Stimulated activated CD4-positive, alpha-beta T cell treated with anti-CD3 and anti-CD28 coated beads, Interleukin-4, amount 100 ng/mL, for 48 hours (primary cell): ENCODE measurements at places on chromosomes 2 and 18.

GRCh38 chr2:134482131-134482723 lies 228.4 kb downstream of the MGAT5 start:
- DNase-seq: no peak

GRCh38 chr2:23767876-23768621 lies 158.9 kb downstream of the ATAD2B start:
- no peak for DNase-seq

DNA sequence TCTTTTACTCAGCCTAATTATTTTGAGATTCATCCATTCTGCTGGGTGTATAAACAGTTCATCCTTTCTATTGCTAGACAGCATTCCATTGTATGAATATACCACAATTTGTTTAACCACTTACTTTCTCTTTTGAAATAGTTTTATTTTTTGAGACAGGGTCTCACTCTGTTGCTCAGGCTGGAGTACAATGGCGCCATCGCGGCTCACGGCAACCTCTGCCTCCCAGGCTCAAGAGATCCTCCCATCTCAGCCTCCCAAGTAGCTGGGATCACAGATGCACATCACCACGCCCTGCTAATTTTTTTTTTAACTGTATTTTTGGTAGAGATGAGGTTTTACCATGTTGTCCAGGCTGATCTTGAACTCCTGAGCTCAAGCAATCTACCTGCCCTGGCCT lies 54.5 kb downstream of the USP37 start:
- no peak for DNase-seq

DNA sequence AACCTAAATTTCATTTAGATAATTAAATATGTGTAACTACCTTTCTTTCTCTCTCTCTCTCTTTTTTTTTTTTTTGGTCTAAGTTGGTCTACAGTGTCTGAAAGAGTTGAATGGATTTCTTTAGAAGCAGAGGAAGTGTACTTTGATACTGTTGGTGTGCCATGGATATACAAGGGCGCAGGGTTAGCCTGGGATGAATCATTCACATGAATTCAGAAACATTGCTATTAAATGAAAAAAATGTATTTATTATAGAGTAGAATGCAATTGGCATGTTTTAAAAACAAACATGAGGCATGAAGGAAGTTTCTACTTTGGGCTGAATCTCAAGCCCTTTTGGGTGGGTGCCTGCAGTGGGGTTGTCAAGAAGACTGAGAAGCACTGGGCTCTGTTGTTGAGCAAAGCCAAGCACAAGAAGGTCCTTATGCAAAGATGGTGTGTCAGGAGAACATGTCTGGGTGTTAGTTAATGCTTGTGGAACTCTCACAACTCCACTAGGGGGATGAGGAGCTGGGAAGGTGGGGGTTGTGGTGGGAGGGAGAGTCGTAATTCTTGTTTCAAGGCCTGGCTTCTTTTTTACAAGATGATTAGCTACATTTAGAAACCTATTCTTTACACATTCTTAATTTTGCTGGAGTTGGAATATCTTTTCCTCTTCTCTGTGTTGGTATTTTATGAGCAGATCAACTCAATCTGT lies 57.9 kb downstream of the LYPD6 start:
- no peak for DNase-seq

DNA sequence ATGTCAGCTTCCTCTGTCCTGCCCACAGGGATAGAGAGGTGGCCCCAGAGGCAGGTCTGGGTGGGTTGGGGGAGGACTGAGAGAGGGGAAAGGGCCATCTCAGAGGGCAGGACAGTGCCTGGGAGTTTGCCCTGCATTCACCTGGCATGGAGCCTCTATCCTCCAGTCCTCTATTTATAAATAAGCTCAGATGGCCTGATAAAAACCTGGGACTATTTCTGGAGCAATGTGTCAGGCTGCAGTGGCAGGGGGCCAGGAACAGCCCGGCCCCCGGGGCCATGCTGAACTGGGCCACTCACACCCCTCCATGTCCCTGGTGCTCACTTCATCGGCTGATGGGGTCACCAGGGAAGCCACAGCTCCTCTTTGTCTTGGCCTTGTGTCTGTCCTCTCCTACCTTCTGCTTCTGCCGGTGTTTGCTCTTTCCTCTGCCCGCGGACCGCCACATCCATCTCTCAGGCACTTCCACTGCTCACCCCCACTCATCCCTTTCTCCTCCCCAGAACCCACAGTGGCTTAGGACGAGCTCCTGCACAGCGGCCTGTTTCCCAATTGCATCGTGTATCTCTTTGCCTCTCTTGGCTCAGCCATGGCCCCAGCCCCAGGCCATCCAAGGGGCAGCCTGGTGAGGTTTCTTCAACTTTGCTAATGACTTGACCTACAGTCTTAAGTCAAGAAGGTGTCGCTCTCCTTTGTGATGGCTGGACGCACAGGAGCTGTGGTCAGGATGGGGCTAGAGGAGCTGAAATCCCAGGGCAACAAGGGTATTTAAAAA lies 38.8 kb downstream of the SCTR start:
- no peak for DNase-seq

- DNase-seq: peak; percentile 28
These were observed 51.8 kb upstream of the RAB27B start for GRCh38 chr18:54776282-54776977.

DNA sequence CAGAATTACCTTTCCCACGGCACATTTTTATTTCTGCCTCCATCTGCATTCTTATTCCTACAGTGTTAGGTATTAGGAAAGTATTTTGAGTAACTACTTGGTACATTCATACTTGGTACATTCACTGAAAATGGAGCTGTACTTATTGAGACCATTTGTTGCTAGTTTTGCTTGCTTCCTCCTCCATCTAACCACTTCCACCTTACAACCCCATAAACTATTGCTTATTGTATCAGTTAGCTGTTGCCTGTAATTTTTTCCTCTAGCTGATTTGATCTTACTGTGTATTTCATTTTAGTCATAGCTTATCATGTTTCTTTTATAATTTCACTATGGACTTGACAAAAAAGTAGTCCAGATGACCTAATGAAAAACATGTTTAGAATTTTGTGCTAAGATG lies 50.7 kb downstream of the AFTPH start:
- no peak for DNase-seq
